Stimulated activated CD8-positive, alpha-beta memory T cell treated with anti-CD3 and anti-CD28 coated beads, Interleukin-7, amount 100 ng/mL, for 1 hour (primary cell): ENCODE measurements at places on chromosomes 5 and 9.

GRCh38 chr9:124426361-124426760, 11.1 kb upstream of the PSMB7 start:
- DNase-seq = no peak

- no peak for DNase-seq
Observed at GRCh38 chr5:73564018-73564417, 1.4 kb downstream of the ANKRA2 start.

- DNase-seq = no peak
Observed at GRCh38 chr9:75624998-75625397, 265.5 kb upstream of the PCSK5 start.

GRCh38 chr5:140015706-140016105, 27.4 kb downstream of the NRG2 start:
- no peak for DNase-seq

- no peak for DNase-seq
Observed at GRCh38 chr5:54678737-54679136, 161.2 kb downstream of the SNX18 start.

GRCh38 chr9:81718244-81718643, 28.9 kb upstream of the TLE1 start:
- no peak for DNase-seq

DNA sequence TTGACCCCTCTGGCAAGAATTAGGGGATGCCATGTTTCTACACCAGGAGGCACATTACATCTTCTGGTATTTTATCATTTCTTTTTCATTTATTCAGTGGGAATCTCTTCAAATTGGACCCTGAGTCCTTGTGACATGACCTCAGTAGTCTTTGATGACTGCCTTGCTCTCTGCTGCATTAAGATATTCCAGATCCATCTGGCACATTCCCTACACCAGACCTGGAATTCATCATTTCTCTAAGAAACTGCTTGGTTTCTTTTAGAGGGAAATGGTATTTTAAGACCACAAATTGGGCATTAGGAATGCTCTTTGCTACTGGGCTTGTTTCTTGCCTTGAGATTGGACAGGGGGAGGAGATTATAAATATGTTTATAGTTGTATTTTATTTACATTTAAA, 61.0 kb downstream of the GALNT10 start:
- no peak for DNase-seq

- no peak for DNase-seq
Observed at GRCh38 chr9:117411547-117411946, 3.3 kb downstream of the ASTN2 start.

DNA sequence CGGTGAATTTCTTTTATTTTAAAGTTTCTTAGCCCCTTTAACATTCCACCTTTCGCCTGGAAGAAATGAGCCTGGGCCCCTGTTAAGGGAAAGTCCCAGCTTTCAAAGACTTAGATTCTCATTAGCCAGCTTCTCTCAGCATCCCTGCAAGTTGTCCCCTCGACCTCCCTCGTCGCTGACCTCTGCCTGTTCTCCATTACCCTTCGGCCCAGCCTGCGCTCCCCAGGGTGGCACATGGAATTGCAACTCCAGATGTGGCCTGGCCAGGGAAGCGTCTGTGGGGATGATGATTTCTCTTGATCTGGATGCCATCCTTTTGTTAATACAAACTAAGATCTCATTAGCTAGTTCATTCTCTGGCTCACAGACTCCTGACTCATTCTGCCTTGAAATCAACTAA, 43.4 kb upstream of the FANCC start:
- DNase-seq = no peak

GRCh38 chr9:121144482-121144881, 57.2 kb downstream of the RAB14 start:
- DNase-seq = no peak

- no peak for DNase-seq
Observed at GRCh38 chr9:136626740-136627642, 35.7 kb upstream of the EGFL7 start.

DNA sequence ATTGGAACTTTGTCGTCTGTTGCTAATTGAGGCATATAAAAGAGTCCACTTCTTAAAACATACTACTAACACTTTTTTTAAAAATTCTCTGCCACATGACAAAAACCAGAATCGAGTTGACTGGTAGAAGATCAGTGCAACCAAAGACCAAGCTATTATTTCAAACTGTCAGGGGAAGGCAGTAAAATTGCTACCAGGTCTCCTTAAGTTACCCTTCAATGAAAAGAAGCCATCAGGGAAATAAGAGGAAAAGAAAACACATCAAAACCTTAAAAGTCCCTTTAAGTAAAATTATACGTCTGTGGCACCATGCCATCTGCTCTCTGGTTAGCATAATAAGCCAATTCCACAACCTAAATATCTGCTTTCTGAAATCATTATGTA, 9.6 kb downstream of the ZNF608 start:
- no peak for DNase-seq

DNA sequence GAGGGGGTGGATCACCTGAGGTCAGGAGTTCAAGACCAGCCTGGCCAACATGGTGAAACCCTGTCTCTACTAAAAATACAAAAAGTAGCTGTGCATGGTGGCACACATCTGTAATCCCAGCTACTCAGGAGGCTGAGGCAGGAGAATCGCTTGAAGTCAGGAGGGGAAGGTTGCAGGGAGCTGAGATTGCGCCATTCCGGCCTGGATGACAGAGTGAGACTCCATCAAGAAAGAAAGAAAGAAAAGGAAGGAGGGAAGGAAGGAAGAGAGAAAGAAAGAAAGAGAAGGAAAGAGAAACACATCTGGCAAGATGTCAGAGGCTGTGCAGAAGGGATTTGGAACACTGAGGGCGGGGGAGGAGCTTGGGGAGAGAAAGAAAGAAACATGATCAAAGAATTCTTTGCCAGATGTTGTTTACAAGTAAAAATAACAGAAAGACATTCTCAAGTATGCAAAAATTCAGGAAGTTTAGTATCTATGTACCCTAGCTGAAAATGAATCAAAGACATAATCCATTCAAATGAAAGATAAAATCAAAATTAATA, 93.7 kb downstream of the AK8 start:
- DNase-seq = no peak

GRCh38 chr9:6113312-6113711, 97.9 kb upstream of the RANBP6 start:
- DNase-seq = no peak

DNA sequence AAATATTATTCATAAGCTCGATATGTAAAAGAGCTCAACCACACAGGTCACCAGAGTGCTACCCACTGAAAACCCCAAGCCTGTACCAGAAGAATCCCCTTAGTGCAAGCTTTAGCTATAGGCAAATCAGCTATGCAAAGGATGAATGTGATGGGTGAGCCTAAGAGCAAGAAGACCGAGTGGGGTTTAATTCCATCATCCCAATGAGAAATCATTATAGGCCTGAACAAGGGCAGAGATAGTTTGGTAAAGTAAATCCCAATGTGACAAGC, 21.8 kb downstream of the ELOVL7 start:
- no peak for DNase-seq

DNA sequence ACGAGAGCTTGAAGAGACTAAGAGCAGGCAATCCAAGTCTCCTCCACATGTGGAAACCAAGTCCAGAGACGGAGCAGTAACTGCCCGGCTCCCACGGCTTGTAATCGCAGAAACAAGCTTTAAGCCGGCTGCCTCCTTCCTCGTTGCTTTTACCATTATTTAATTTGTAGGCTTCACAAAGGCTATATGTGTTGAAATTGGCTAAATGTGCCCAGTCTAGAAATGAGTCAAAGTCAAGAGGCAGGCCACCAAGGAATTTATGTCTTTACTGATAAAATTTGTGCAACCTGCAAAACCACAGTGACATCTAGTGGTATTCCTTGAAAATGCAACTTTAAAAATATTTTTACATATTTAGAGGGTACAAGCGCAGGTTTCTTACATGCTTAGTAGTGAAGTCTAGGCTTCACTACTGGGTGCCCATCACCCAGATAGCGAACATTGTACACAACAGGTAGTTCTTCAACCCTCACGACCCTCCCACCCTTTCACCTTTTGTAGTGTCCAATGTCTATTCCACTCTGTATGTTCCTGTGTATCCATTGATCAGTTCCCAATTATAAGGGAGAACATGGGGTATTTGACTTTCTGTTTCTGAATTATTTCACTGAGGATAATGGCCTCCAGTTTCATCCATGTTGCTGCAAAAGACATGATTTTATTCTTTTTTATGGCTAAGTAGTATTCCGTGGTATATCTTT, 33.5 kb upstream of the EBF1 start:
- no peak for DNase-seq

DNA sequence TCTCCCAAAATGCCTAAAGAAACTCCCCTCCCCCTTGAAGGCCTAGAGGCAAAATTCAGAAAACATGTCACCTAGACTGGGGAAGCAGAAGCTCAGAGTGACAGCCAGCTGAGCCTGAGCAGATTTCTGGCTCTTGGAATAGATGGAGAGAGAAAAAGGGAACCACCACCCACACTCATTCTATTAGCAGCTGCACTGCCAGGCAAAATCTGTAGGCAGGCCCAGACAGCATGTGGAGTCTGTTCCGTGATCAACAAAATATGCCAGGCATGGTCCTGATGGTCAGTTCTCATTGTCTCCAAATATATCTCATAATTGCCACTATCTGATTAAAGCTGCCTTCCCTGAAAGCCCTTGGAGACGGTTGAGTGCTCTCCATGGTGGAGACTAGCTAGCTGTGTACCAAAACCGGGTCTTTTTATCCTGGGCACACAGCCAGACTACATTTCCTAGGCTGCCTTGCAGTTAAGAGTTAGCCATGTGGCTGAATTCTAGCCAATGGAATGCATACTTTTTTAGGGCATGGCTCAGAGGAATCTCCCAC, 131.7 kb upstream of the GPR151 start:
- no peak for DNase-seq

DNA sequence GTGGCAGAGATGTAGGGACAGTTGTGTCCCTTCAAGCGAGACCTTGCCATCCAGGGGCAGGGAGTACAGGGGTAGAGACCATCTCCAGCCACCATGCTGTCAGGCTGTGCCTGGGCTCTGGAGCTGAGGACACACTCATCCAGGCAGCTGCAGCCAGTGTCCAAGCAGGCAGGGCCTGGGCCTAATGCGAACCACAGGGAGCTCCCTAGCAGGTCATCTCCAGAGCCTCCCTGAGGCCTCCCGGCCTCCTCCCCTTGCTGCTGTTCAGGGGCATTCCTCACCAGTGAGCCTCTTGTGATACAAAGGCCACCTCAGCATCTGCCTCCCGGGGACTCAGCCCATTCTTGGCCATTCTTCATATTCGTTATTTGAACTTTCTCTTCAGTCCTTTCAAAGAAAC, 35.0 kb downstream of the TPPP start:
- DNase-seq = no peak

GRCh38 chr5:93717162-93717561, 24.2 kb downstream of the POU5F2 start:
- no peak for DNase-seq

GRCh38 chr5:107805824-107806223, 135.1 kb upstream of the EFNA5 start:
- no peak for DNase-seq

- no peak for DNase-seq
Observed at GRCh38 chr5:169065400-169065799, 235.5 kb downstream of the SLIT3 start.

GRCh38 chr5:139631520-139632165, 16.5 kb upstream of the CXXC5 start:
- no peak for DNase-seq

DNA sequence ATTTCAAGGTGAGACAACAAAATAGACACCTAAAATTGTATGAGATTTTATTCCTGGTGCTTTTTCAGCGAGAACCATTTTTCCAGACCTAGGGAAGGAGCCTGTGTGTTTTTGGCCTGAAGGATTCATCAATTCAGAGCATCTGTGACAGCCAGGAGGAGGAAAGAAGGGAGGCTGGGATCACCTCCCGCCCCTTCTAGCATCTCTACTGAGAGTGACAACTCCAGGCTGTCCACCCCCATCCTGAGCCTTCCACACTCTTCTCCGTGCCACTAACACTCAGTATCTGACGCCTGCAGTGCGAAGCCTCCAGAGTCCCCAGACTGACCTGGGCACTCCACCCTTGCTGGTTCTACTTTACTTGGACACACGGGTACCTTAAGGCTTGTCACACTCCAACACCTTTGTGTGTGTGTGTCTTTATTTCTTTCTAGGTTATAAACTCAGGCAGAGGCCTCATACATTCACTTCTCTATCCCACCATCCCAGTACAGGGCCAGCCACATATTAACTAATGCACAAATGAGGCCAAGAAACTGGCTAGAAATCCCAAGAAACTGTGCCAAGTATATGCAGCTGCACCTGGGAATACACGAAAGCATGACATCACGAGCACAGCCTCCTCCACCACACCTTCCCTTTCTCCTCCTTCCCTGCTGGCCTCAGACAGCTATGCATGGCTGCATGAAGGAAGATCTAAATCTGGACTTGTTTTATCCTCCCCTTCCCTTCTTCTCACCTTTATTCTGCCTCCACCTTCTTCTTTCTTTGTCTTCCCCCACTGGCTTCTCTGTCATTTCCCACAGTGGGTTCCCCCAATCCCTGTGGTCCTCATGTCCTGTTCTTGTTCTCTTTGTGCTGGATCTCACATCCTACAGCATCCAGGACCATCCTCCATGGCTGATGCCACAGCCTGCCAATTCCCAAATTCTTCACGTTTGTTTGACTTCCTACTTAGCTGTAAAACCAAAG, 16.0 kb downstream of the S1PR3 start:
- no peak for DNase-seq

GRCh38 chr9:38107405-38107804, 38.4 kb upstream of the SHB start:
- no peak for DNase-seq

- DNase-seq = no peak
Observed at GRCh38 chr9:78781681-78782080, 484.8 kb downstream of the PSAT1 start.

DNA sequence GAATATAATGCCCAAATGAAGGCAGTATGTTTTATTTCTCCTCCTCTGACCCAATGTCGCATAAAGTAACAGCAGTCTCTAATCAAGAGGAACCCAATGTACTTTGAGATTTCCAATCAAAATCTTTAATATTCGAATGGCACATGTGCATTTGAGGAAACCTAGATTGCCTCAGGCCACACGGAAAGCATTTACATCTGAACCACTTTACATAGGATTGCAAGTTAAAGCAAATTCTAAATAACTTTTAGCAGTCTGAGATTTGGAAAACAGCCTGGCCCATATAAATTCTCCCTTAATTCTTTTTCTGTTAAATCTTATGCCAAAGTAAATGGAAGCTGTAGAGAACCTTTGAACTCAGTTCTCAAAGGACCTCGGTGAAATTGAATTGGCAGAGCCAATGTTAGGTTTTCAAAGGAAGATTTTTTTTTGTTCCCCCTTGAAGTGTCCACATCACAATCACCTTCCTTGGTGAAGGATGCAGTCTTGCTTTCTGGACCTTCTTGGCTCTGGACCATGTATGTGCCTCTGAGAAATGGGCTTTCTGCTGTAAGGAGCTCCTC, 57.3 kb downstream of the SNCAIP start:
- no peak for DNase-seq
